D341Med (cell line): ENCODE measurements at places on chromosomes 2 and 18.

GRCh38 chr2:54572262-54572635 is 116.1 kb downstream of the SPTBN1 start:
- no peak for DNase-seq

- no peak for DNase-seq
These were observed 20.4 kb downstream of the TTR start for GRCh38 chr18:31612124-31612523.

DNA sequence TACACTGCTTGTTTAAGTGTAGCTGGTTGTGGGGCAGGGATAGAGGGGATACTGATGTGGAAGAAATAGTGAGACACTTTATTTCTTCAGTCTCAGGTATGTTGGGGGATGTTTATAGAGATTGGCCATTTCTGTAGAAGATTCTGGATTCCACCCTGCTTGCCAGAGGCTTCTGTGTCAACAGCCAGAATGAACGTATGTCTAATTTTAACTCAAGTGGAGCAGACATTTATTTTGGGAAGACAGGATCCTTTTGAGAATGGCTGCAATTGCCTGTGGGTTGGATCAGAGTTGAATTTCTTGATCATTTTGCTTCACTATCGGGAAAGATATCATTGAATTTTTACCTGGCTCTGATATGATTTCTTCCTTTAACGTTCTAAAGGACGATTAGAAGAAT is 465.6 kb upstream of the SLC14A2 start:
- DNase-seq: no peak

DNA sequence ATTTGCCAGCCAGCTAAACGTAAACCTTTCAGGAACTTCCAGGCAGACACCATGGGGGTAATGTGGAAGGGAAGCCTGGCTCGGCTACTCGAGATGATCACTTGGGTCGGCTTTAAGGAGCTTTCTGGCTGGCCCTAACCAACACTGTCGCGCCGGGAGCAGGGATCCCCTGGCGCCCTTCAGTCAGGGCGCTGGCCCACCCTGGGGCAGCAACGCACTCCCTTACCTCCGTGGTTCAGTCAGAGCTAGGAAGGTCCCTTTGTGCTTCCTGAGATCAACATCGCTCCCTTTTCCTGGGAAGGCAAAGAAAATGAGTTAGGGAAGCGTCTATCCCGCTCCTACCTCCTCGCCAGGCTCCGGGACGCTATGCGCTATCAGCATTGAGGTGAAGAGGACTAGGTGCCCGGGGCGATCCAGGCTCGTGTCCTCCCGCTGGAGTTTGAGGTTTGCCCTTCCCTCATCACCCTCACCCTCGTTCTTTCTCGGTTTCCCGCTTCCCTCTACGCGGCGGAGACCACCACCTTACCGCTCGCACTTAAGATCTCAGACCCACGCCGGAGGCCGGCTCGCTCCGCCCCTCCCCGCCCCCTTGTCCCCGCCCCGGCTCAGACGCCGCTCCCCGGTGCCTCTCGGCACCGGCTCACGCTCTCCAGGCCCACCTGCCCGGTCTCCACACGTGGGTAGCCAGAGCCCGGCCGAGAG is 449 bp upstream of the ATRAID start:
- DNase-seq: peak; percentile 93
